ENCODE measurements at places on chromosomes 3 and 15.

- DNase-seq = no peak
These were observed 20.0 kb downstream of the SATB1 start for GRCh38 chr3:18405141-18405540.

- no peak for DNase-seq
These were observed 229.8 kb downstream of the SNRPN start for GRCh38 chr15:25184356-25185155.

GRCh38 chr15:78938658-78939488, 6.0 kb downstream of the CTSH start:
- no peak for DNase-seq

DNA sequence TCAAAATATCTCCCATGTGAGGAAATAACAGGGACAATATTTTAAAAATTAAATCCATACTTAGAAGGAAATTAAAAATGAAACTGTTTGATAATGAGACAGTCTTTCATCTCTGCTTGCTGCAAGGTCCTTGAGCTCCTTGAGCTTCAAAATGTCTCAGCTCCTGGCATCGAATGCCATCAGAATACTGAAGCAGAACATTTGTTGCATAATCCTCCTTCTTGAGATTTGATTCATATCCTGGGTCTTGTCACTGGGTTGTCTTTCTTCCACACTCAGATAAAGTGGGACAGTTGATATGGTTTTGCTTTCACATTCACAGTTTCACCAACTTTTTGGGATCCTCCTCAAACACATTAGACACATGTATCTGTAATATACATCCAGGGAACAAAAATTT, 27.8 kb downstream of the COL8A1 start:
- DNase-seq = peak; percentile 60

DNA sequence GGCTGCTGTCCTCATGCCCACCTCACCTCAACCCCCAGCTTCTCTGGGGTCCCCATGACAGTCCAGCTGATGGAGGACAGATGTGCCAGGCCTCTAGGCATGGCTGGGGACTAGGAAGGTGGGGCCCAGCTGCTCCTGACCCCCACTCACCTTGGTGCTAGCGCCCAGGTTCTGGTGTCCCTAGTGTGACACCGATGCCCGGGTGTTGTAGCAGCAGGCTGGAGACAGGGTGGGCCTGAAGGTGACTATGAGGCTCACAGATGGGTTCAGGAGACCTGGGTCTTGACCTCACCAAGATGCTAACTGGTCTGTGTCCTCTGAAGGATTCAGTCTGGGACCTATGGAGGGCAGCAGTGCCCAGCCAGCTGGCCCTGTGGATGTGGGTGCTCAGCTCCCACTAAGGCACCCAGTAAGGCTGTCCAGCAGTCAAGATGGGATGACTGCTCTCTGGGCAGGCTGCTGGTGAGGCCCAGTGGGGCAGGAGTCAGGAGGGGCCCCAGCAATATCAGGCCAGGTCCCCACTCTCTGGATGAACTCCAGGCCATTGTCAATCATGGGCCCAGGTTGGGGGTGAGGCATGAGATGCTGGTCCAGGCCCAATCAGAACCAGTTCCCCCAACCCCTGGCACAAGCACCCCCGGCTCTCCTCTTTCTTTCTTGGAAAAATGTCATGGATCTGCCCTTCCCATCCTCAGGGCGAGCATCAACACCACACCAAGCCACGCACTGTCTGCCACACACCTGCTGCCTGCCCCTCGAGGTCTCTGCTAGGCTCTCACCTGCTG, 33.0 kb downstream of the ALDH1L1 start:
- no peak for DNase-seq

DNA sequence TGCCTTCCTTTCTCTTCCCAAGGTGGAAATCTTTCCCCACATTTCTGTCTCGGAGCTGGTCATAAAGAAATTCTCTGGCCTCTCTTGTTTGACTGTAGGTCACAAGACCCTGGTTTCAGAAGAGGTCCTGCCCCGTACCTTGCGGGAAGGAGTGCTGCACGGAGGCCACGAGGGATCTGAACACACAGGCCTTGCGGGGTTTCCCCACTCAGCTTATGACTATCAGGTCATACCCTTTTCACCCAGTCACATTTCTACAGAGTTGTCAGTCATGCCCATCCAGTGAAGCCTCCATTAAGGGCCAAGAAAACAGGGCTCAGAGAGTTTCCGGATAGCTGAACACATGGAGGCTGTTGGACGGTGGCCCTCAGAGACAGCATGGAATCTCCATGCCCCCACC, 54.7 kb upstream of the ATP13A3 start:
- DNase-seq = no peak

- peak; percentile 70 for DNase-seq
These were observed 31.3 kb downstream of the SMAD3 start for GRCh38 chr15:67096546-67097294.

DNA sequence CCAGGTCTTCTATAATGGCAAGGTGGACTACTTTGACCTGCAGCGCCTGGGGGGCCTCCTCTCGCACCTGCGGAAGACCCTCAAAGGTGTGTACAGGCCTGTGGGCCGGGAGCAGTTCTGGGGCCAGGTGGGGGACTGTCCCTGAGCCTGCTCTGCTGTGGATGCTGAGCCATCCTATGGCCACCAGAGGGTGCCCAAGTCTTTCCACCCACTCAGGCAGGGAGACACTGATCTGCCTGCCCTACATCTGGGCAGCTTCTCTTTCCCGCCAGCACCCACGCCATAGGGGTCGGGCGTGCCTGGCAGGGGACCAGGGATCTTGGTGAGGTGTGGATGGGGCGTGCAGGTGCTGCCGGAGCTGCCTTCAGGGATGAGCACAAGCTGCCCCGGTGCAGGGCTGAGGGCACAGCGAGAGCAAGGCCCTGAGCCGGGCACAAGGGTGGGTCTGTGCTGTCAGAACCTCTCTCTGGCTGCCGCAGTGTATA, 14.1 kb downstream of the RNF123 start:
- peak; percentile 75 for DNase-seq

DNA sequence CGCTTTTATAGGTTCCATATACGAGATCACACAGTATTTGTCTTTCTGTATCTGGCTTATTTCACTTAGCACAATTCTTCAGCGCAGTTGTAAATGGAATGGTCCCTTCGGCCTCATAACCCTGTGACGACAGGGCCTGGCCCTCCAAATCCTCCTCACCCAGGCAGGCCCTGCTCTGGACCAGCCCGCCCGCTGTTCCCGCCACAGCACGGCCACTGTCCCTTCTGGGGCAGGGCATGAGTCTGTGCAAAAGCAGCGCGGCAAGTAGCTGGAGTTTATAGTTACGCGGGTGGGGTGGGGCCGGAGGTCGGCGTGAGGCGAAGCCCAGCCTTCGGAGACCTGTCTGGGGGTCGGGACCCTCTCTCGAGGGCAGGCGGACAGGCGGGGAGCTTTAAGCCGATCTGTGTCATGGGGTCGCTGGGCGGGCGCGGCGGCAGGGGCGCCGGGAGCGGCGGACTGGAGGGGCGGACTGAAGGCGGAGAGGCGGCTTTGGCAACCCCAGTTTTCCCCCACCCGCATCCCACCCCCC, 543 bp downstream of the ARPIN start:
- DNase-seq = peak; percentile 45

DNA sequence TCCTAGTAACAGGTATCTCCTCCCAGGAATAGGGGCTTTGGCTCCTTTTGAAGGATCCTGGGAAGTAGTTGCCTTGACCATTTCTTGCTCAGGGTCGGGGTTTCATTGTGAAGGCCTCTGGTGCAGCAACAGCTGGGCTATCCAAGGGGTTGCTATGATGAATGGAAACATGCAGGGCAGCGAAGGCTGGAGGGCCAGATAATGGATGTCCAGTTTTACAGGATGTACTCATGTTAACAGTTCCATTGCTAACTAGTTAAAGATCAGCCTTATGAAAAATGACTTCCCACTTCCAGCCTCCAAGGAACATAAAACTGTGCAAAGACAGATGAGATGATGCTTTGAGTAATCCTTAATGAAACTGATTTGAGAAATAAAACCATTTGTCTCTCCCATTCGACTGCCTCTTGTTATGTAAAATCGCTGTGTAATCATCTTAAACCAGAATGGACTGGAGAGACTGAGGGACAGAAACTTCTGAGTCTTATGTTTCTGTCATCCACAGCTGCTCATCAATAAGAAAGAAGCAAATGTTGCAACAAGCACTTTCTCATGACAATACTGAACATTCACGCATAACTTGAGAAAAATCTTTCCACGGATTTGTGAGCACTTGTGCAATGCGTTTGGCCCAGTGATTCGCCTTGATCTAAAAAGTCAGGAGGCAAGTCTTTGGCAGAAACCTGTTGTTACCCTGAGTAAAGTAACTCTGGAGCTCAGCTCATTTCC, 473.5 kb upstream of the RGMA start:
- DNase-seq = no peak

DNA sequence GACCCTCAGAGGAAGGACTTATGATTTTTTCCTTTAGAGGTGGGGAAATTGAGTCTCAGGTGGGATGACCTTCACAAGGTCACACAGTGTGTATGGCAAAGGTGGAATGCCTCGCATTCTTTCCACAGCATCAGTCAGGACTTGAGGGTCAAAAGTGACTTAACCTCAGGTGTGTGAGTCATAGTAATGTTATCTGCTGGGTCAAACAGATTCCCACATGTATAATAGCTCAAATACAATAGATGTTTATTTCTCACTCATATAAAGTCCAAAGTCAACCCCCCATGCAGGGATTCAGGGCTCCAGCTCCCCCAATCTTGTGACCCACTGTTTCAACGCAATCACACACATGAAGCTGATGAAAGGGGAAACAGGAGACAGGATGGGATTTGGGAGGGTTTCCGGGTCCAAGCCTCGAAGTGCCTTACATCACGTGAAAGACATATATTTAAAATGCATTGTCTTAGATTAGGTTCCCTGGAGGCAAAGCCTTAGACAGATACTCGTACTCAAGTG, 34.0 kb upstream of the CCDC174 start:
- DNase-seq = no peak

DNA sequence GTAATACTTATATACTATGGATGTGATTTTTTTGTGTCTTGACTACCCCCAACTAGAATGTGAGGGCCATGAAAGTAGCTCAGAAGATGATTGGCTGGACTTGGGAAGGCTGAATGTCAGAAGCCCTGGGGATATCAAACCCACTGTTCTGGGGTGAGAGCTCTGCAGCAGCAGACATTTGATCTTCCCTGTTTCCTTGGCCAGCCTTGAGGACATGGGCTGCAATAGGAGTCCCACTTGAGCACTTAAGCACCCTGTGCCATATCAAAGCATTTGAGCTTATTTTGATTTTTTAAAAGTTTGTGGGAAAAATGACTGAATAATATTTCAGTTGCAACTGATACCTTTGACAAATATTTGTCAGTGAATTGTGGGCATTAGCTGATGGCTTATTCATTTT, 21.7 kb downstream of the GTF2E1 start:
- DNase-seq = peak; percentile 25

- no peak for DNase-seq
These were observed 39.3 kb upstream of the RFTN1 start for GRCh38 chr3:16552757-16553156.

- peak; percentile 51 for DNase-seq
These were observed at the start of gene SHF for GRCh38 chr15:45187894-45188830. TSS of gene SHF (minus strand) at chr15:45187966. CDS start at chr15:45187951, 15 bp downstream.

DNA sequence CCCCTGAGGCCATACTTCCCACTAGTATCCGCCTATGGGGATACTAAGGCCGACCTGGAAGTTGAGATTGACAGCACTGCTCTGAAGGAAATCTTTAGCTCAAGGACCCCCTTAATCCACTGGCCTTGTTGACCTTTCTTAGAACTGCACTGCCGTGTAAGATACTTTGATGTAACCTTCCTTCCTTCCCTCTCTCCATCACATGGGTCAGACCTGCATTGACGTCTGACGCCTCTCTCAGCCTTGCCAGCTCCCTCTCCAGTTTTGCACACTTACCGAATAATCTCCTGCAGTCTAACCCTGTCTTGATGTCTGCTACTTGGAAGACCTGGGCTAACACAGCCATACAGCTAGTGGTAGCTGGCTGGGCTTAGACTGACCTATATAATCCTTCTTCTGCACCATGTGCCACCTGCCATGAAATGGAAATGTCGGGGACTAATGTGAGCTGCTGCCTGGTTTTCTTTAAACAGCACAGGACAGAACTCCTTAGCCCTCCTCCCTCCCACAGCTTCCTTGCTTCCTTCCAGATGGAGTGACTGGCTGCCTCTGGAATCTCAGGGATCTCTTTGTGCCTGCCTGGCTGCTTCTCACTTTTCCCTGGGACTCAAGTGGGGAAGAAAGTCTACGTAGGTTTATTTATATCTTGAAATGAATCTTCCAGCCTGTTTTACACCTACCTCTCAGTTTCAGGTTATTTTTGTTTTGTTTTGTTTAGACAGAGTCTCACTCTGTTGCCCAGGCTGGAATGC, 39.2 kb upstream of the HERC1 start:
- DNase-seq = peak; percentile 65

DNA sequence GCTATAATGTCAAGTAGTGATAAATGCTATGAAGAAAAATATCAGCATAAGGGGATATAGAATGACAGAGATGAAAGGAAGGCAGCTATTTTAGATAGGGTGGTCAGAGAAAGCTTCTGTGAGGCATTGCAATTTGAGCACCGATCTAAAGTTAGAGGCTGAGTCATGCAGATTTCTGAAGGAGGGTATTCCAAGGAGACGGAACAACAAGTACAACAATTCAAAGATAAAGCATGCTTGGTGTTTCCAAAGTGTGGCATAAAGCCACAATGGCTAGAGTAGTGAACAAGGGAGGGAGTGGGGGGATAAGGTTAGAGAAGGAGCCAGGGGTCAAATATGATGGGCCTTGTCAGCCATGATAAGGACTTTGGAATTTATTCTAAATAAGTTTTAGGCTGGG, 71.9 kb downstream of the PFN2 start:
- DNase-seq = peak; percentile 82

GRCh38 chr15:98904544-98904943, 103.0 kb downstream of the PGPEP1L start:
- DNase-seq = peak; percentile 84

DNA sequence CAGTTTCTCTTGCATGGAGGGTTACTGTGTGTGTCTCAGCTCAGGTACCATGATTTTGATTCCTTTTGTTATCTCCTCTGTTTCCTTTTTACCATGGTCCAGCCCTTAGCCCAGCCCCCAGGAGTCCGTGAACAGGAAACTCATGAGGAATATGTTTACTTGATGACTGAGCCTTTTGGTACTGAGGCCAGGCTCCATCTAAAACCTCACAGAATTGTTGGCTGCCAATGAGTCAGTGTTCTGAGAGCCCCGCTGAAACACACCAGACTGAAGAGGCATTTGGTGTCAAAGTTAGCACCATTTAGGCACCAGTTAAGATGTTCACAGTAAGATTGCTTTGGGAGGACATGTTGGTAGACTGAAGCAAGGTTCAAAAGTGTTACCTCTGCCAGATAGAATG, 80.9 kb downstream of the DGKG start:
- DNase-seq = peak; percentile 91

- DNase-seq = no peak
These were observed 92.8 kb downstream of the TBL1XR1 start for GRCh38 chr3:177104299-177104992.

DNA sequence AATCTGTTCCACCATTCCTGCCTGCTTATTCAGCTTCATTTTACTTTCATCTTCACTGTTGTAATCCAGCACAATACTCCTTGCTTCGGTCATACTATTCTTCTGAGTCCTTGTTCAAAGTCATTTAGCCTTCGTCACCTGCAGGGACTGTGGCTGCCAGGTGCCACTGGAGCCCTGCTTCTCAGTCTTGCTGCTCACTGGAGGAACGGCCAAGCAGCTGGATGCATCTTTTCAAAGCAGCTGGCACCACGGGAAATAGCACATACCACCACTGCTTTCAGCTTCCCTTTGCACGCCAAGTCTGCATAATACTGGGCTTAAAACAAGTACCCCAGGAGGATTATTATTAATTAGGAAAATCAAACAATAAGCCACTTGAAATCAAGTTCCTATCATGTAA, 287.6 kb downstream of the BCHE start:
- no peak for DNase-seq

Data from EH (cell line).